A549 treated with DMSO at 1 μM for 4 hours (cell line): ENCODE measurements at places on chromosomes 12 and 14. TPM values are rescaled to one million over a fixed set of nuclear protein-coding genes. Genes with fewer than 3 reads are reported as not detected.

CCDC196 gene
- total RNA-seq: not detected in 5 replicates

ESR2 gene
- total RNA-seq: 0.04 to 0.07 TPM (median 0.05 TPM) in 3 of 5 replicates, not detected in the others

SEC23A gene
- 59.7 to 94.8 TPM (median 86.7 TPM) in 5 replicates for total RNA-seq

LUM gene
- total RNA-seq: 0.13 to 0.46 TPM (median 0.19 TPM) in 5 replicates

NAA25 gene
- total RNA-seq: 21.1 to 32.7 TPM (median 27.7 TPM) in 5 replicates

PPFIA2 gene
- total RNA-seq: 0.03 TPM in 1 of 5 replicates, not detected in the others

NEUROD4 gene
- not detected in 5 replicates for total RNA-seq

SERPINA12 gene
- total RNA-seq: not detected in 5 replicates

KCNH5 gene
- 0.02 to 0.06 TPM (median 0.05 TPM) in 4 of 5 replicates, not detected in the other for total RNA-seq

MAP1LC3B2 gene
- 1.1 to 2.2 TPM (median 1.5 TPM) in 5 replicates for total RNA-seq

ACOT4 gene
- total RNA-seq: 1.4 to 2.2 TPM (median 2.1 TPM) in 5 replicates

GXYLT1 gene
- 10.3 to 17.2 TPM (median 15.8 TPM) in 5 replicates for total RNA-seq

FRMD6 gene
- total RNA-seq: 29.2 to 40.0 TPM (median 34.2 TPM) in 5 replicates

PGF gene
- total RNA-seq: 2.3 to 3.9 TPM (median 3.5 TPM) in 5 replicates

LRRC9 gene
- total RNA-seq: not detected in 5 replicates

PRB2 gene
- not detected in 5 replicates for total RNA-seq

P3H3 gene
- 24.8 to 31.7 TPM (median 26.6 TPM) in 5 replicates for total RNA-seq

KCNK13 gene
- total RNA-seq: 0.09 to 0.14 TPM (median 0.14 TPM) in 3 of 5 replicates, not detected in the others

TUNAR gene
- total RNA-seq: not detected in 5 replicates

SOAT2 gene
- total RNA-seq: 0.10 to 0.26 TPM (median 0.19 TPM) in 5 replicates

SLC5A8 gene
- not detected in 5 replicates for total RNA-seq
